ENCODE measurements at places on chromosomes 7 and 10.

GRCh38 chr7:51645702-51646298 is 329.2 kb upstream of the COBL start:
- DNase-seq = no peak

DNA sequence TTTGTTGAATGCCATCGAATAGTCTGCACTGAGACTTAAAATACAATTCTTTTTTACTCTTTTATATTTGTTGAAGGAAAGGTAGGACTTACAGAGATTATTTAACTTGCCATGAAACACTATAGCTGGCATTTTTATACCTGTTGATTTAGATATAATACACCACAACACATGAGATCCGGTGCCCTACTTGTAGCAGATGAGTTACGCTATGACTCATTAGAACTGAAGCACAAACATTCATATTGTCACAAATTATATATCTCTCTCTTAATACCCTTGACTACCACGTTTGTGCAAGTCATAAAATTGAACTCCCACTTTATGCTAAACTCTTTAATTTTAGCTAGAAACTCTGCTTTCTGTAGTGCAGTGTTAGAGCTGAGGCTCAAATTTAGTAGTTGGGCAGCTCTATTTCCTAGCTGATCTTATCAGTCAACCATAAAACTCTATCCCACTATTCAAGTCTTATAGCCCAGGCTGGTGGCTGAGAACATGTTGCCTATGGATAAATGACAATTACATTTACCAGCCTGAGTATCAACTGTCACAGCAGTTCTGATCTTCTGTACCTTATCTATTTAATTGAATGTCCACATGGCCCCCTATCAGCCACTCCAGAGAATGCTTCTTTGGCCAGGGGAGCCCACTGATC is 137.4 kb upstream of the SEMA3D start:
- no peak for DNase-seq

- no peak for DNase-seq
Measured at GRCh38 chr7:148110097-148110868, 480.3 kb upstream of the C7orf33 start.

GRCh38 chr7:155457544-155458110 is 302 bp upstream of the EN2 start:
- DNase-seq = no peak

DNA sequence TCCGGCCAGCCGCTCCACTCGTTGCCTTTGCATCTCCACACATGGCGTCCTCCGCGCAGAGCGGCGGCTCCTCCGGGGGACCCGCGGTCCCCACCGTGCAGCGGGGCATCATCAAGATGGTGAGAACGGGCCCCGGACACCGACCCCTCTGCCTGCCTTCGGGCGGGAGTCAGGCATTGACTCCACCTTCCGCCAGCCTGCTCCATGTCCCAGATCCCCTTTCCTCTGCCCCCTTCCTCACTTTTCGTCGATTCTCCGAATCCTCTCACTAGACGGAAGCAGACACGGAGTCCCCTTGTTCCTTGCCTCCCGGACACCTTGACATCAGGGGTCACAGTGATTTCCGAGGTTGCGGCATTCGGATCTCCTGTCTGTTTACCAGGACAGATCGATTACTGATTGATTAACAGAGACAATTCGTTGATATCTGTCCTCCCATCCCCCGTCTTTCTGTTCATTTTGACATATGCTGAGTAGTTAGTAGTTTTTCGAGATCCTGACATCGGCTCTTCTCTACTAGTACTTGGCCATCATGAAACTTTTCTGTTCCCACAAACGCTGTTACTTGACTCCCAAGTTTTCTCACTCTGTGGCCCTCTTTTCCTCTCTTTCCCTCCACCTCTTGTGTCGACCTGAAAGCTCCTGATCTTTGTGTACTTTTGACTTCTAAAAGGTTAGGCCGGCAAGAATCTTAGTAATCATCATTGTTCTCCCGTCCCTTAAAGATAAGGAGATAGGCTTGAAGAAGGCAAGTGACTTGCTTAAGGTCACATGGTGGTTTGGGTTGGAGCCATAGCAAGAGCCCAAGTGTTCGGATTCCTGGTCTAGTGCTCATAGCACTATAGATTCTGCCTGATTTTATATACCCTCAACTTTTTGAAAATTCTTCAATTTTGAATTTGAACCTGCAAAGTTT is 597 bp downstream of the SND1 start:
- DNase-seq = no peak

GRCh38 chr7:54664235-54665228 is 94.5 kb downstream of the SEC61G start:
- DNase-seq = peak; percentile 19

- no peak for DNase-seq
Measured at GRCh38 chr7:157654350-157654749, 317.5 kb downstream of the DNAJB6 start.

DNA sequence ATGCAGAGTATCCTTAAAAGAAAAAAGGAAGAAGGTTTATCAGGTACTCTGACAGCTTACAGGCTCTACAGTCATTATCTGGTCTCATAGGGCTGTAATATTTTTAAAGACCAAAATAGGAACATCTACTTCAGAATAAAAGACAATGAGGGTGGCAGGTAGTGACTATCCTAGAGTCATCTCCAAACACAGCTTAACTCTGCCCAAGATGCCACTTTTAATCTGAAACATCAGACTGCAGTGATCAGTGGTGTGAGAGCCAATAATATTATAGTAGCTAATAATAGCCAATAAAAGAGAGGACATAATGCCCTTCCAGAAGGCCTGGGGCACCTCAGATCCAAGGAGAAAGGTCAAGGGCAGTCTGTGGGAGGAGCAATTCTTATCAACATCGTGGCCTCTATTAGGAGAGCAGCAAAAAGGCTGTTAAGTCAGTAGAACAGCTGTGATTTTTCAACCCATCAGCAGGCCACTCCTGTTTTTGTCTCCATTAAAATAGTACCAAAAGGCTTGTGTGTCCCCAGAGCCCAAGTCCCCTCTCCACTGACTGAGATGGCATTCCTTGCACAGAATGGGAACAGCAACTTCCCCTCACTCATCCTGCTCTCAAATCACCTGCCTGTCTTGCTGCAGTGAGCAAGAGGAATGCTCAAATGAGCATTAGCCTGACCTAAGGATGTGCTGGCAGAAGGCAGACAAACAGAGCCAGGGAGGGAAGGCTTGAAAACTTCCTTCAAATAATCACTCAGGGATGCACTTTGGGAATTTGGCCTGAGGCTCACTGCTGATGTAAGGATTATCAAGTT is 20.7 kb upstream of the SPOCK2 start:
- no peak for DNase-seq

- no peak for DNase-seq
Measured at GRCh38 chr10:119640384-119640783, 10.8 kb upstream of the BAG3 start.

- DNase-seq = no peak
Measured at GRCh38 chr10:36148207-36148606, 506.1 kb upstream of the FZD8 start.

DNA sequence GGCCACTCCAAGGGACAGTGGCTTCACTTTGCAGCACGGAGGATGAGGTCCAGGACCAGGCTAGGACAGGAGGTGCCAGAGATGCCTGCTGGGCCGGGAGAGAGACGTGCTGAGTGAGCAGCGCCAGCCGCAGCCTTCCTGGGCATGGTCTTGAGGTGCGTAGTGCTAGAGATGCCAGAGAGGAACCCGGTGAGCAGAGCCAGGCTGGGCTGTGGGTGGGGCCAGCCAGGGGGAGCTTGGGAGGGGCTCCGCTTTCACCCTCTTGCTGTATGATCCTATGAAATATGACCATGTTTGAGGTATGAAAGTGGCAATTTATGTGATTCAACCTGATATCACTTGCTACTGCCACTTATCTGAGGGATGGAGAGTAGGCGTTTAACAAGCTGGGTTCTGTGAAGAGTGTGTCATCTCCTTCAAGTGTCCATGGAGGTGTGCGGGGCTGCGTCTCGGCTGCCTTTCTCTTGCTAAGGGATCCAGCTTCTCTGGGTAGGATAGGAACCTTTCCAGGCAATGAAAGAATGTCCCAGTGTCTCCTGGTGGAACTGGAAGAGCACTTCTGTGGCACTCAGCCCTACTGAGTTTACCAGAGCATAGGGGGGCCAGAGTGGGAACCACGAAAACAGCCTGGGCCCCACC is 518.4 kb upstream of the FOXK1 start:
- DNase-seq = no peak

DNA sequence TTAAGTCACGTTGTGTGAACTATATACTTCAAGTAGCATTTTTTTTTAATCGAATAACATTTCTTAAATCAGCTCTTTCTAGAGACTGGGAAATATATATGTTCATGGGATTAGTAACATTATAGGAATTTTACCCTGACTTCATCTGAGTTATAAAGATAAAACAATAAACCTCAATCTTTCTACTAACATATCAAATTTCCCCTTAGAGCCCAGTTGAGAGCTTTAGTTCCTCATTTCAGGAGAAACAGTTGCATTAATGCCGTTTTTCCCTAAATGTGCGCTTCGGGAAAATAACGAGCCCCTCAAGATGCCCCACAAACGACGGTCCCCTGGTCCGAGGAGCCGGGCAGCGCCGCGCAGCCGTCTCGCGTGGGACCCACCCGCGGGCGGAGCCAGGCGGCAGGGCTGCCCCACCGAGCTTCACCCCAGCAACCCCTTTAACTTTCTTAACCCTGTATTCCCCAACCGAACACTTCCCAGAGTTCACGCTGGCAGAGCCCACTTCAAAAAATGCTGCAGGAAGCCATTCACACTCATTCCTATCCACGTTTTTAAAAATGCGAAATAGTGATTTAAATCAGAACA is 152.5 kb upstream of the YAE1 start:
- no peak for DNase-seq

- no peak for DNase-seq
Measured at GRCh38 chr10:2436933-2437332, 630.4 kb upstream of the PFKP start.

DNA sequence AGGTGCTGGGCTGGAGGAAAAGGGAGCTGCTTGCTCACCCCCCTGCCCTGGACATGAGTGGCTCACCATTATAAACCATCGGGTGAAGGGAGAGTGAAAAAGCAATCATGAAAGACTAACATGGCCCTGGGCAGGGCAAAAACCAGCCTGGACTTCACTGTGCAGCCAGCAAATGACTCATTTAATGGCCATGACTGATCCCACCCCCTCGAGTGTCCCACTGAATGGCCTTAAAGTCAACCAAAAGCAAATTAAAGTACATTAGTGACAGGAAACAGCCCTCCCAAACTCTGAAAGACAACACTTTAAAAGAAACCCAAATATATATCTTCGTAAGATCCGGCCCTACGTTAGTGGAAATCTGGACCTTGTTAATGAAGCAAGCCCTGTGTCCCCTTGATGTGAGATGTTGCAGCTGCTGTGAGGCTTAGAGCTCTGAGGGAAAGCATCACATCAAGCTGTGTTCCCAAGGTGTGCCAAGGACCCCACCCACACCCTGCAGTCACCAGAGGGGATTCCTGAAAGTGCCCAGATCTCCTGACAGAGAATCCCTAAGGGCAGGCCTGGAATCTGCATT is 31.2 kb downstream of the ADCYAP1R1 start:
- no peak for DNase-seq

GRCh38 chr7:133139350-133139749 is 57.5 kb upstream of the CHCHD3 start:
- DNase-seq = peak; percentile 27

DNA sequence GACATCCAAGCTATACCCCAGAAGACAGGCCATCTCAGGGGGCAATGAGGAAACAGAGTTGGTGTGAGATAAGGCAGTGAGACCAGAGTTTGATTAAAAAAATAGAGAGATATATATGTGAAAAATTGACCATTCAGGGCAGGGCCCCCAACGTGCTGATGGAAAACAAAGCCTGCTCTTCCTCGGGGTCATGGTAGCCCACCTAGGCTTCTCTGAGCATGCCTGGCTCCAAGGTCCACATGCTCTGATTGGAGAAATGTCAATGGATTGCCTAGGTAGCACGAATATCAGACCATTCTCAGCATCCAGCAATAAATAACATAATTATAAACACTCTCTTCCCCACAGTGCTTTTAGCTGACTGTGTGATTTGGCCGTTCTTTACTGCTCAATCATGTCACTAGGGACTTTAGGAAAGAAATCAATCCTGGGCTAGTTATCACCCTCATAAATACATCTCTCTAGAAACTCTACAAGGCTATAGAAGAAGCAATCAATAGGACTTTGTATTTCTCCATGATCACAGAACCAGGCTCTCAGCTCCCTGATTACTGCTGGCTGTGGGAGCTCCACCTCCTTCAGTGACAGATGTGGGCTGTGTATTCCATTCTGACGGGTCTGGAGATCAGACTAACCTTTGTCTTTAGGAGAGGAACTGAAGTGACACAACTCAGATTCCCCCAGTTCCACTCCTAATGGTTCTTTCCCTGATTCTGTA is 766.4 kb downstream of the GRID1 start:
- no peak for DNase-seq

DNA sequence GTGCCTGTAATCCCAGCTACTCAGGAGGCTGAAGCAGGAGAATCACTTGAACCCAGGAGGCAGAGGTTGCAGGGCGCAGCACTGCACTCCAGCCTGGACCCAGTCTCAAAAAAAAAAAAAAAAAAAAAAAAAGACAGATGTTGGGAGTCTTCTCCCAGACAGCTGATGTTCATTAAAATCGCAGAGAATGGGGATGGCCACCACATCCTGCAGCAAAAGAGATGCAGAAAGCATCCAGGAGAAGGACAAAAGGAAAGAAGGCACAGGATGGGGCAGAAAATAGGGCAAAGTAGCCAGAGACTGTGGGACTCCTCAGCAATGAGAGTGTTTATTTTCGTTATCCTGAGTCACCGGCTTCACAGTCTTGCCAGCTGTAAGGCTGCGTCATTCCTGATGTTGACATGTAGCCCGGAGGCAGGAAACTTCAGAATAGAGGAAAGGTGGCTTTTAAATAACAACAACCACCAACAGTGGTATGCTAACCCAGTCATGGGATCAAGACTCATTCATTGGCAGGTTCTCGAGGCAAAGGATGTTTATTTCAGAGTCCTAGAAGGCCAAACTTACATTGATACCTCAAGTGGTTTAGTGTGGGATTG is 149.5 kb upstream of the SVIL start:
- DNase-seq = peak; percentile 95

DNA sequence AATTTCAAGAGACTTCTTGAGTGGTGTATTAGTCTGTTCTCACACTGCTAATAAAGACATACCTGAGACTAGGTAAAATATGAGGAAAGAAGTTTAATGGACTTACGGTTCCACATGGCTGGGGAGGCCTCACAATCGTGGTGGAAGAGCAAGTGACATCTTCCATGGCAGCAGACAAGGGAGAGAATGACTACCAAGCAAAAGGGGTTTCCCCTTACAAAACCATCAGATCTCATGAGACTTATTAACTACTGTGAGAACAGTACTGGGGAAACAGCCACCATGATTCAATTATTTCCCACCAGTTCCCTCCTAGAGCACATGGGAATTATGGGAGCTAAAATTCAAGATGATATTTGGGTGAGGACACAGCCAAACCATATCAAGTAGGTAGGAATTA is 150.5 kb downstream of the PCDH15 start:
- DNase-seq = no peak

DNA sequence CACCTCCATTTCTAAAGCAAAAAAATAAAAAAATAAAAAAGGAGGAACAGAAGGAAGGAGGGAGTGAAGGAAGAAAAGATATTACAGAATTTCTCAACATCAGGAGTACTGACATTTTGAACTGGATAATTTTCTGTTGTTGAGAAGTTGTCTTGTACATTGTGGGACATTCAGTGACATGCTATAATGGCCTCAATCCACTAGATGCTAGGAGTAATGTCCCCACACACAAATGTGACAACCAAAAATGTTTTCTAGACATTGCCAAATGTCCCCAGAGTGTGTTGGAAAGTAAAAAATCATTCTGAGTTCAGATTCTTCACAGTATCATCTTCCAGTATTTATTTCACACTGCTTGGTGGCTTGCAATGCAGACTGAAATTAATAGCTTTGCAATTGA is 6.5 kb downstream of the ZNF438 start:
- DNase-seq = no peak

GRCh38 chr10:89789188-89789877 is 87.9 kb downstream of the KIF20B start:
- DNase-seq = no peak

Measured in NCI-H460 (cell line).